ENCODE measurements at places on chromosomes 4 and X.

GRCh38 chr4:2457481-2458295, 11.2 kb upstream of the RNF4 start:
- no peak for DNase-seq

DNA sequence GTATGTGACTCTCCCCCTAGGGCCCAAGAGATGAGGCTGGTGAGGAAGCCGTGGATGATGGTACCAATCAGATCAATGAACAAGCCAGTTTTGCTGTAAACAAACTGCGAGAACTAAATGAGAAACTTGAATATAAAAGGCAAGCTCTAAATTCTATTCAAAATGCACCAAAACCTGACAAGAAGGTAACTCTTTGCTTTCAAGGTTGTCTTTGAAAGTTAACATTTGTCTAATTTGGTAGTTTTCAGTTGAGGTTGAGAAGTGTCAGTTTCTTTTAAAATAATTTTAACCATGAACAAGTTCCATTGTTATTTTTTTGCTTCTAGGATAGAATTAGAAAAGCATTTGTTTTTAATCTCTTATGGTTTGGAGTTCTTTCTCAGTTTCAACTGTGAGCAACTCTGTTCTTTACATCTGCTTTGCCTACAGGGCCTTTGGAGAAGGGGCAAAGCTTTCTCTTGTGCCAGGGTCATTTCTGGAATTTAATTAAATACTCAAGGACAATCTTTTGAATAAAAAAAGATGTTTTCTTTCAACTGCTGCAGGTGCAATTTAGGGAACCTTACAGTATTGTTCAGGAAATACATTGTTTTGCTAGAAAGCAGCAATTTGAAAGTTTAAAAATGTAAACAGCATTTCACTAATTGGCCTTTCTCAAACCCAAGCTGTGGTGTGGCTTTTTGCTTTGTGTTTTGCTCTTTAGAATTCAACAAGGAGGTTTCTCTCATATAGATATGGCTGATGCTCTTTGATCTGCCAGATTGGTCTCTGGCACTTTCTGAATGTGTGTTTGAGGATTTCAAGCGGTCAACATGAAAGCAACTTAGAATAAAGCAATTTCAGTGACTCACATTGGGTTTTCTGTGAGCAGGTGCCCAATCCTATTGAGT, 62.9 kb downstream of the LRP2BP start:
- no peak for DNase-seq

DNA sequence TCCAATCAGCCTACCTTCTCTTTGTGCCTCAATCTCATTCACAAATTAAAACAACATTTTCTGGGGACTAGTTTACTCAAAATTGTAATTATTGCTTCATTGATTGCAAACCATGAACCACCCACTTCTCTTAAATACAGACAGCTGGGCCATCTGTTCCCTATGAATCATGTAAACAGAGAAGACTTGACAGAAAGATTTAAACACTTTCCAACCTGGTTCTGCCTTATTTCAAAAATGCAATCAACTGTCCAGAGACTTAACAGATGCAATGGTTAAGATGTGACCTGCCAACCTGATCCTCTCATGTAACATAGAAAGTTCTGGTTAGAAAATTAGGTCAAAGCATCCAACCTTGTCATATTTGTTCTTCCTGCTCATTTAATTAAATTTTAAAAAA, 20.8 kb upstream of the SERTM2 start:
- DNase-seq = no peak

DNA sequence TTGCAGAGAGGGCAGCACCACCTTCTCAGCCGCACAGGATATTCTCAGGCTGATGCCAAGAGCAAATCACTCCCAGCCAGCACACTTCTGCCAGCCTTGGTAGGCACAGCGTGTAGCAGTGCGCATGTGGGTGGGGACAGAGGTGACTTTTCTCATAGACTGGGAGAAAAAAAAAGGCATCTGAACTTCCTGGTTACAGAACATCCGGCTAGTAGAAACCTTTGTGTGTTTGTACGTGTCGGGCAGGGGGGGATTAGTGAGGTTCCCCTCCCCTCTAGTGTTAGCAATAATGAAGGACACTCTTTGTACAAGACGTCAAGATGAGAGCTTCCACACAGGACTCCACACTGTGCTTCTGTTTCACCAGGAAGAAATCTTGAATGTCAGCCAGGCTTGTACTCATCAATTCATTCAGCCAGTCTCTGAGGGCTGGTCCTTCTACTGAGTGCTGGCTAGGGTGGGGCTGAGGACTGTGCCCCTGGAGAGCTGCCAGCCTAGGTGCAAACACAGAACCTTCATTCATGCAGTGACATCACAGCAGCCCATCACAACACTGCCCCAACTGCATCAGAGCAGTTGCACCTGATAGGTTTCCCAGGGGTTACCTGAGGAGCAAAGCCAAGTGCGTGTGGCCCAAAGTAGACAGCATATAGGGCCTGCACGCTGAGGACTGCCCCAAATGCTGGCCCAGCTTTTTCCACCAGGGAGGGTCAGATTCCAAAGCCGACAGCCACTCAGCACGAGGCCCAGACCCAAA, 34.7 kb downstream of the SLC25A5 start:
- DNase-seq = no peak

GRCh38 chr4:15294202-15294601, 133.6 kb upstream of the C1QTNF7 start:
- no peak for DNase-seq

DNA sequence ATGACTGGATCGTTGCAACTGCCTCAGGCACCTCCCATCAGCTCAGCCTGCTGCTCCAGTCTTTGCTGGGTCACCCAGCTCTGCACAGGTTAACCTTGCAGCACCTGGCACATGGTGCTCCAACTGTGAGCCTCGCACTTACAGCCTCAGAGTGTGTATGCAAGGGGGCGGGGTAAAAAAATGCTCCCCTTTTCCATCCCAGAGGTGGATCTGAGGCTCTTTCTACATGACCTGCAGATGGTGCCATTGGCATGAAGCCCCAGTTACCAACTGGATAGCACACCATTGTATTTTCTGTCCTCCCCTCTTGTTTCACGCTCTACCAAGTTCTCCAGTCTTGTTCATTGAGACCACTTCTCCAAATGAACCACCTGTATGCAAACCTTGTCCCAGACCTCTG, 46.2 kb upstream of the TRPC3 start:
- no peak for DNase-seq

- no peak for DNase-seq
Observed at GRCh38 chrX:22481436-22481835, 208.7 kb downstream of the CBLL2 start.

DNA sequence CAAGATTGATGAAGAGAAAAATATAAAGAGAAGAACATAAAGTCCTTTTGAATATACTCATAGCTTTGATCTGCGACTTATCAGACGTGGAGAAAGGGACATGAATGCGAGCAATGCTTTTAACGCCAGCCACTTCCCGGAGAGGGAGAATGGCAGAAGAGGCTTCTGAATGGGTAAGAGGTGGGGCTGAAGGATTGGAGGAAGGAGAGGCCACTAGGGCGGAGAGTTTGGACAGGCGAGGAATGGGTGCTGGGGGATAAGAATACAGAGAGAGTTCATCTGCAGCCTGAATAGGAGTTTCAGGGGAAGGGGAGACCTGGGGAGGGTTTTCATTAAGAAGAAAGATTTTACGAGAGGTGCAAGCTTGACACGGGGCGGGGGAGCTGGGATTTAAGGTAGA, 2534.9 kb downstream of the PCDH7 start:
- no peak for DNase-seq

DNA sequence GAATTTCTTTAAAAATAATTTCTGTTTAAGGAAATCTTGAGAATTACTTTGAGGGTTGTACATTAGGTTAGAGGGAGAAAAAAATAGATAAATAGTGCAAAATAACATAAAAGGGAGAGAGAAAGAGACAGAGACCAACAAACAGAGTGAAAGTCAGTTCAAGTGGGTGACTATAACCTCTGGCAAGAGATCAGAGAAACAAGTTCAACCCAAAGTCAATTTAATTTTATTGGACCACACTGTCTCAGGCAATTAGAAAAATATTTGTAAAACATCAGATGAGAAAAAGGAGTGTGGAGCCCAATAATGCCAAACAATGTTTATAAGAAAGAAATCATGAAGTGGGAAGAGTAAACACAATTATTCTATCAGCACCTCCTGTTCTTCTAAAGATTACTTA, 143.5 kb upstream of the GYPA start:
- DNase-seq = no peak

GRCh38 chr4:66906314-66906713, 639.0 kb downstream of the CENPC start:
- DNase-seq = no peak
